DND-41 (cell line): ENCODE measurements at places on chromosomes 5 and 9.

DNA sequence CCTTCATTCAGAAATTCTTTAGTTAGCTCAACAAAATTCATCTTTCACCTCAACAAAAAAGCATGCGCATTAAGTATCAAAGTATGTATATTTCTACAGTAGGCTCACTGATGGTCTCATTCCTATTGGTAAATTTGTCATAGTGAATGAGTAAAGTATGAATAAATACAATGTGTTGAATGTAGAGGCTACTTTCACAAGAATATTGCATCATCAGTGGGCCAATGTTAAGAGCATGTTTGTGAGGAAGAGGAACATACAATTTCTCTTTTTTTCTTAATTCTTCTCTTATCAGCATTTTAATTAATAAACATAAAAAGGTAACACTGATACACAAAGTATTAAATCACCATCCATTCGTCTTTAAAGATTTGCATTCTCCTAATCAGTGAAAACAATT is 505.1 kb downstream of the CETN3 start:
- no peak for DNase-seq

GRCh38 chr9:105054491-105054890 is 126.5 kb upstream of the ABCA1 start:
- DNase-seq = no peak

GRCh38 chr5:132057498-132058255 is 2.8 kb upstream of the IL3 start:
- peak; percentile 1 for DNase-seq

GRCh38 chr5:95825495-95825894 is 3.0 kb upstream of the GLRX start:
- DNase-seq = no peak

DNA sequence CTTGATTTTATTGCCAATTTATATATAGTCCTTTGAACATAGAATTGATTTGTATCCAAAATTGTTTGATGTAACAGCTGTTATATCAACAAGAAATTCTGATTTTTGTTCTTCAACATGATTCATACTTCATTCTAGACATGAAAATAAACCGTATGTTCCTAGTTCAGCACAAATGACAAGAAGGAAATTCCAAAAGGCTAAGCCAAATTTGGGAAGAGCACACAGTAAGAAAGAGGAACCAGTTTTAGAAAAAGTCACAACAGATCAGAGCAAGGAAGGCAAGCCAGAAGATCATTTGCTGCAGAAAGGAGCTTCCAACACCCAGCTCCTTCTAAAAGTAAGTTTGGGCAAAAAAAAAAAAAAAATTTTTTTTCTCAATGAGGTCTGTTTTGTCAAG is 65.0 kb upstream of the MCCC2 start:
- no peak for DNase-seq

DNA sequence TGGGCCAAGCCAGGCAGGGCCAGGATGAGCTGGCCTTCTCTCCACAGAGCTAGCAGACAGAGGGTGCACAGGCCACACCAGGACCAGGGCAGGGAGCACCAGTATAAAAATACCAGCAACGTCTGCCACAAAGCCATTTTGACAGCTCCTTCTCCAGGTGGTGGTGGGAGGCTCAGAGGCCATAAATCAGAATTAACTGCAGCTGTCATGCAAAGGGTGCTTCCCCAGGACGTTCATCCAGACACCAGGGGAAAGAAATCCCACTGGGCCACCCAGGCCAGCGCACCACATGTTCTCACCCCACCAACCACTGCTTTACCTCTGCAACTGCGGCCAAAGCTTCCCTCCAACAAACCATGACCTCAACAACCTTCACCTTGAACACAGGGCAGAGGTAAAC is 403.7 kb upstream of the TRPC7 start:
- DNase-seq = no peak

DNA sequence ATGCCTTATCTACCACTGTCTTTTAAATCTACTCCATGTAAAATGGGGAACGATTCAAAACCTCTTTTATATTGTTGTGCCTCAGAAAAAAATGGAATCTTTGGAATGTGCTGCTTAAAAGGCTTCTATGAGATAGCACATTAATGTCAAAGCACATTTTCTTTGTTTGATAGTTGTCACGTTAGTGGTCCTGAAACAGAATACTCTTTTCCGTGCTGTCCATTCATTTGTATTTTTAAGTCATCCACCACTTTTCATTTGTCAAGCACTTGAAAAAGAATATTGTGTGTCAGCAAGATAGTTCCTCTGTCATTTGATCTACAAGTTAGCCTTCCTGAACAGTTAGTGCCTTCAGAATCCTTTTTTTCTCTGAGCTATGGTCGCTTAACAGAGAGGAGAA is 246.9 kb downstream of the MAST4 start:
- DNase-seq = no peak

GRCh38 chr9:125475385-125475784 is 213.8 kb downstream of the GAPVD1 start:
- DNase-seq = no peak

DNA sequence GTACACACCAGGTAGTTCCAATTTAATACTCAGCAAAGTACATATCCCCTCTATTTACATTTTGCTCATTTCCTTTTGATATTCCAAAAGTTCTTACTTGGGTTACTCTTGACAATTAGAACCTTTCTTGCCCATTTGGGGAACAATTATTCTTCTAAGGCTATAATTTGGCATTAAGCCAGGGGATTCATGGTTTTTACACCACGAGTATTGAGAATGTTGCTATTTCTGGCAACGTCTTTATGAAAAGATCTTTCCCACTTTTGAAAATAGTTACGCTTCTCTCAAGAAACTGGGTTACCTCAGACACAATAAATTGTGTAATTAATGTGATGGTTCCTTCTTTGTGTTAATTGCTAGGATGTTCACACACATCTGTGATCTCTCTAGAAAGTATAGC is 11.5 kb upstream of the CAAP1 start:
- no peak for DNase-seq

DNA sequence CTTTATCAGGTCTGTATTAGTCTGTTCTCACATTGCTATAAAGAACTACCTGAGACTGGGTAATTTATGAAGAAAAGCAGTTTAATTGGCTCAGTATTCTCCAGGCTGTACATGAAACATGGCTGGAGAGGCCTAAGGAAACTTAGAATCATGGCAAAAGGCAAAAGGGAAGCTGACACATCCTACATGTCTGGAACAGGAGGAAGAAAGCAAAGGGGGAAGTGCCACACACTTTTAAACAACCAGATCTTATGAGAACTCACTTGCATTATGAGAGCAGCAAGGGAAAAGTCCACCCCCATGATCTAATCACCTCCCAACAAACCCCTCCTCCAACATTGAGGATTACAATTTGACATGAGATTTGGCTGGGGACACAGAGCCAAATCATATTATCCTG is 132.1 kb downstream of the PCSK1 start:
- no peak for DNase-seq

GRCh38 chr9:72326641-72327040 is 38.4 kb downstream of the ZFAND5 start:
- DNase-seq = no peak

GRCh38 chr5:14415024-14415697 is 166.4 kb upstream of the OTULINL start:
- no peak for DNase-seq

- DNase-seq = no peak
Measured at GRCh38 chr5:171258737-171259415, 50.2 kb upstream of the TLX3 start.

GRCh38 chr5:86572825-86573517 is 44.8 kb upstream of the COX7C start:
- DNase-seq = no peak

- DNase-seq = no peak
Measured at GRCh38 chr5:104891596-104891995, 1329.0 kb upstream of the NUDT12 start.

- DNase-seq = no peak
Measured at GRCh38 chr9:114950761-114951160, 20.4 kb upstream of the TNFSF8 start.

DNA sequence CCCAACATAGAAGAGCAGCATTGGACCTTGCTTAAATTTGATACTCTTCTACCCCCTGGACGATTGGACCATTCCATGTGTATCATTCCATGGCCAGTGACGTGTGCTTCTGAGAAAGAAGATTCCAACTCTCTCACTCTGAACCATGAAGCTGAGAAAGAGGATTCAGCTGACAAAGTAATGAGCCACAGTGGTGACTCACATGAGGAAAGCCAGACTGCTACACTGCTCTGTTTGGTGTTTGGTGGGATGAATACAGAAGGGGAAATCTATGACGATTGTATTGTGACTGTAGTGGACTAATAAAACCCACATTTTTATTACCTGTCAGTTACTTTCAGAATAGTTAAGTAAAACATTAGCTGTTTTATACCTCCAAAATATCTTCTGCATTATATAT is 7.5 kb downstream of the HSPA5 start:
- no peak for DNase-seq

DNA sequence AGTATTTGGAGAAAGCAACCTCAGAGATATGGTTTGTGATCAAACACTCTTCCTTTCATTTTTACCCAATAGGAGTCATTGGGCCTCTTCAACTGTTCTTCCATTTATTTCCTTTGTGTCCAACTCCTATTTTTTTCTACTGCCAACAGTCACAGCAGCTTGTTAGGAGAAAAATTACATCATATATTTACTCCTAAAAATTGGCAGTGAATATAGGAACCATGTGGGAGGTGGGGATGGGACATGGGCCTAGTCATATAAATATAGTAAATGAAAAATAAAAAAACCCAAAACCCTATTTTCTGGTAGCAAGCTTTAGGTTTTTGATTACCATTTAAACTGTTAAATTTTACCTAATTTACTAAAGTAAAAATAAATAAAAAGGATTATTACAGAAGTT is 134.9 kb upstream of the MPDZ start:
- DNase-seq = no peak

GRCh38 chr5:98259595-98259994 is 513.9 kb upstream of the RGMB start:
- no peak for DNase-seq

GRCh38 chr5:94745786-94746730 is 127.6 kb downstream of the SLF1 start:
- DNase-seq = no peak

DNA sequence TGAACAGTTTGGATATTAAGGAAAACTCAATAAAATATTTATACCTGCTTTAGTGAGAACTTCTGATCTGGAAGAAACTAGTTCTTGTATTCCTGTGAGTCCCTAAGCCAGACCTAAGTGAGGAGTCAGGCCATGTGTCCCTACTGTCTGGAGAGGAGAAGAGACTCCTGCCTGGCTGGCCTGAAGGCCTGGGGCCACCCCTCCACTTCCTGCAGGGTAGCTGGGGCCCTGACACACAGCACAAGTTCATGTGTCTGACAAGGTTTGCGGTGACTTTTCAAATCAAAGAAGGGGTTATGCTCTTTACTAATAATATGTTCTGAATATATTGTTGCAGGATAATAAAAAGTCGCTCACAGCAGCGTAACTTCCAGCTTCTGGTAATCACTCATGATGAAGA is 16.1 kb upstream of the IL13 start:
- no peak for DNase-seq

- no peak for DNase-seq
Measured at GRCh38 chr9:99085949-99086948, 18.7 kb upstream of the TGFBR1 start.

DNA sequence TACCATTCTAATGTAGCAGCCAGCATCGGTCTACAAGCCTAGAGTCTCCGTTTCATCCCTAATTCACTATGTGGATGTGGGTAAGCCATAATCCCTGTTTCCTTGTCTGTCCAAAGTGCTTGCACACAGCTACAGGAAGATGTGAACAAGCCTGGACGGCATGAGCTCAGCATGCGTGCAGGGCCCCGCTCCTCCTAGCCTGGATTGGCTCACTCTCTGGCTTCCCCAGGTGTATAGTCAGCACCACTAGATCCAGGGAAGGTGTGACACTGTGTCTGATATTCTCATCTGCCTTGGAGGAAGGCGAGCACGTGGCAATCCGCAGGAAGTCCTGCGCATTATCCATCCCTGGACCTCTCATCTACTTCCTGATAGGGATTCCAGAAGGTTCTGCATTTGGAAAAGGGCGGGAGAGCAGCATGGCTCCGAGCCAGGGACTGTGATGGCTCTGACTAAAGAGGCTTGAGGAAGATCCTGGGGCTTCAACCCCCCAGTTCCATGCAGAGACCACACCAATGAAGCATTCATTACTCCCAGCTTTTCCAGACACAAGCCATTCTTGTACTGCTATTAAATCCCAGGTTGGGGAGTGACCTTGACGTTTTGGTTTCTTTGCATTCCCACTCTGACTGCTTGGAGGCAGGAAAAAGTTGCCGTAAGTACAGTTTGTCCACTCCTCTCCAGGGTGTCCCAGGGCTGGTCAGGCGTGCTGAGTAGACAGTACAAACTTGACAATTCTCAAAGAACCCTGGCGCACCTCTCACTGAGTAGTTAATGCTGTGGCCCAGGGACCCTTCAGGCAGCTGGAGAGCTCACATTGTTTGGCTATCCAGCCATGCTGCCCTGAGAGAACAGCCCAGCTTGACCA is 65.6 kb downstream of the PSD2 start:
- DNase-seq = no peak

DNA sequence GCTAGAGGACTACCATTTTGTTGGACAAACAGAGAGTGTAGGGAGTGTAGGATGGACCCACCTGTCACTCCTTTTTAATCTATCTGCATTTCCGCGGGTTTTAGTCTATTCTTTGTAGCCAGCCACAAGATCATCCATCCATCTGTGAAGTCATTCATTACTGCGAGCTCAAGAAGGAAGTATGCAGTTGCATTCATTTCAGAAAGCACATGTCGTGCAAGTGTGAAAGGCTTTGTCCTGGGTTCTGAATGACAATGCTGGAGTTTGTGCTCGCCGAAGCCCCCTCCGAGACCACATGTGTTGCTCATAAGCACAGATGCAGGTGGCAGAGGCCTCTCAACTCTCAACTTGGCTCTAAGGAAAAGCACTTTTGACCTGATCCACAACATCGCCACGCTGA is 70.3 kb upstream of the BASP1 start:
- no peak for DNase-seq

DNA sequence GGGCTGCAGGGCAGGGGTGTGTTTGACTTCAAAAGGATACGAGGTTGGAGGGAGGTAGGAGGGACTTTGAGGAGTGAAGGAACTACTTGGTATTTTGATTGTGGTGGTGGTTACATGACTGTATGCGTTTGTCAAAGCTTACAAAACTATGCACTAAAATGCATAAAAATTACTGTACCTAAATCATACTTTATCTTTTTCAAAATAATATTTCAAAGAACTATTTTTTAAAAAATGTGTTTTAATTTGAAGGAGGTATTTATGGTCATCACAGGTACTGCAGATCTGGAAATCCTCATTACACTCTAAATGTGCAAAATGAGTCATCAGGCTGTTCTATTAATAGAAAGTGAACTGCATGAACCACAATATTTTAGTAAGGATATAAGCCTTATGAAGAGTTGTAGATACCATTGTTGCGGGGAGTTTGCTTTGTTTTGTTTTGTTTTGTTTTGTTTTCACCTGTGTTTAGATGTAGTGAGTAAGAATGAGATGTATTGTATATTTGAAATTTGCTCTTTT is 116.9 kb downstream of the ARRDC3 start:
- no peak for DNase-seq

GRCh38 chr9:37423508-37423907 is 1.0 kb downstream of the GRHPR start:
- no peak for DNase-seq
